Activated CD4-positive, CD25-positive, alpha-beta regulatory T cell treated with anti-CD3 and anti-CD28 coated beads, Interleukin-2, amount 50 U/mL, for 72 hours (primary cell): ENCODE measurements at places on chromosomes 5 and 9.

GRCh38 chr9:101437806-101438232 lies 2.2 kb upstream of the ALDOB start:
- no peak for DNase-seq

- no peak for DNase-seq
These were observed 130.9 kb downstream of the NFIB start for GRCh38 chr9:14183001-14183400.

DNA sequence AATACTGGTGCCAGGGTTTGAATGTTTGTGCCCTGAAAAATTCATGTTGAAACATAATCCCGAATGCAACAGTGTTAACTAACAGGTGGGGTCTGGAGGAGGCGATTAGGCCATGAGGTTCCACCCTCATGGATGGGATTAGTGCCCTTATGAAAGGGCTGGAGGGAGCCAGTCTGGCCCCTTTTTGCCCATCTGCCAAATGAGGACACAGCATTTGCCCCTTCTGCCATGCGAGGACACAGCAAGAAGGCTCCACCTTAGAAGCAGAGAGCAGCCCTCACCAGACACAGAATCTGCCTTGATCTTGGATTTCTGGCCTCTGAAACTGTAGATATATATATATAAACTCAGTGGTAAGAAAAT lies 32.6 kb upstream of the RNF130 start:
- DNase-seq, result peak; percentile 1

GRCh38 chr9:28735738-28736342 lies 1162.6 kb upstream of the C9orf72 start:
- no peak for DNase-seq

DNA sequence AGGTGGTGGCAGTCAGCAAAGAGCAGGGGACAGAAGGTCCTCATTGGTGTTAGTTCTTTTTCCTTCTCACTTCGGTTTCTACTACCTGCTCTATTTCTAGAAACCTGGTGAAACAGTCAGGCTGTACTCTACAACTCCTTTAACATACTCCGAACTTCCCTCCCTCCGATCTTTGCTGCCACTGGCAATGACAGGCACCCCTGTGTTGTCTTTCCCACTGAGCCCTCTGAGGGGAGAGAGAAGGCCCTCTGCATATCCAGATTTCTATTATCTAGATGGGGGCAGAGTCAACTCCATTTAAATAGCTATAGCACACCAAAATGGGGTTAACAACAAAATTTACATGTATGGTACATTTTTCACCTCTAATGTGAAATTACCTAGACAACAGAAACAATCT lies 123.7 kb downstream of the CDK5RAP2 start:
- DNase-seq, result no peak

- no peak for DNase-seq
These were observed at the start of gene TRPM3 for GRCh38 chr9:71121275-71122021. TSS of gene TRPM3 (minus strand) at chr9:71121621. CDS start at chr9:71121354, 267 bp downstream.

GRCh38 chr5:159210210-159210661 lies 883 bp upstream of the RNF145 start:
- no peak for DNase-seq

DNA sequence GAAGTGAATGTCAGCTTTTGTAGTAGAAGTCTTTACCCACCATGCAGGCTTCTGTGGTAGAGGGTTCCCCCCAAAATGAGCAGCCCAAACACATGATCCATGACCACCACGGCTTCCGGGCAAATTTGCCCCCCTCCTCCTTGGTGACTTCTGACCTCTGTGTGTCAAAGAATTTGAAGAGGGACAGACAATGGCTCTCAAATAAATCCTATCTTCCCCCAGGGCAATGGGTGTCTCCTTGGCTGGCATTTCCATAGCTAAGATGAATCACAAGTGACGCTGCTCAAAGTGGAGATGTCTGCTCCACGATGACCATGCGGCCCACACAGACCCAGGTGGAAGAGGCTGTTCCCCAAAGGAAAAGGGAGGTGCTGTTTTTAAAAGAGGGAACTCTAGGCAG lies 30.2 kb upstream of the BOD1 start:
- DNase-seq, result no peak

DNA sequence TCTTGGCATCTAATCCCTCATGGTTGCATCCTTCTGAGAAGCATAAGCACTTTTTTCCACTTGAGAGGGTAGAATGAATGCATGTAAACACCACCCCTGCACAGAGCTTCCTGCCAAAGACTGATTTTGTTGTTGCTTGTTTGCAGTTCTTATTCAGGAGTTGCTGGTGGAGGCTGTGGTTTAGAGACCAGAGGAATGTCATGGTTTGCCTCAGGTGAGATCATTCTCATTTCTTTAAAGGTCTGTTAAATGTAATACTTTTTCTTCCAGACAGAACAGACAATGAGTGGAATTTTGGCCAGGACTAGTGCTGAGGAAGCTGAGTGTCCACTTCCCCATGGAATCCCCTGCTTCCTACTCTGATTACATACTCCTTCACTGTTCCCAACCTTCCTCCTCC lies 3.2 kb upstream of the TNC start:
- no peak for DNase-seq

- DNase-seq, result no peak
These were observed 126.1 kb downstream of the NPR3 start for GRCh38 chr5:32837211-32837610.

DNA sequence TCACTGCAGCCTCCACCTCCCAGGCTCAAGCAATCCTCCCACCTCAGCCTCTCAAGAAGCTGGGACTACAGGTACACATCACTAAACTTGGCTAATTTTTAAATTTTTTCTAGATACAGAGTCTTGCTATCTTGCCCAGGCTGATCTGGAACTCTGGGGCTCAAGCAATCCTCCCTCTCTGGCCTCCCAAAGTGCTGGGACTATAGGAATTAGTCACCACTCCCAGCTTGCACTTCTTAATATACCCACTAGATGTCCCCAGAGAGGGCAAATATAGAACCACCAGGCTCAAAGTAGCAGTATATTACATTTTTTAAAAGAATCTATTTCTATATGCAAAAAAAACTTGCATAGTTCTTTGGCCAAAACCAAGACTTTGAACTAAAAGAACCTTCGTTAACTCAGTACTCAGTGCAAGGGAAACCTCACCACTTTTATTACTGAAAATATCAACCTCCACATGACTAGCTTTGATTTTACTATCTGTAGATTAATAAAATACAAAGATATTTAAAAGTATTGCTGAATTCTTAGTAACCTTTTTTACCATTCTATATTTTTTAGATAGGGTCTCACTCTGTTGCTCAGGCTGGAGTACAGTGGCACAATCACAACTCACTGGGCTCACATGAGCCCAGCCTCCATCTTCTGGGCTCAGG lies 25.8 kb upstream of the HSD17B3 start:
- peak; percentile 33 for DNase-seq

- DNase-seq, result no peak
These were observed 555.8 kb upstream of the CLINT1 start for GRCh38 chr5:158414780-158415179.

DNA sequence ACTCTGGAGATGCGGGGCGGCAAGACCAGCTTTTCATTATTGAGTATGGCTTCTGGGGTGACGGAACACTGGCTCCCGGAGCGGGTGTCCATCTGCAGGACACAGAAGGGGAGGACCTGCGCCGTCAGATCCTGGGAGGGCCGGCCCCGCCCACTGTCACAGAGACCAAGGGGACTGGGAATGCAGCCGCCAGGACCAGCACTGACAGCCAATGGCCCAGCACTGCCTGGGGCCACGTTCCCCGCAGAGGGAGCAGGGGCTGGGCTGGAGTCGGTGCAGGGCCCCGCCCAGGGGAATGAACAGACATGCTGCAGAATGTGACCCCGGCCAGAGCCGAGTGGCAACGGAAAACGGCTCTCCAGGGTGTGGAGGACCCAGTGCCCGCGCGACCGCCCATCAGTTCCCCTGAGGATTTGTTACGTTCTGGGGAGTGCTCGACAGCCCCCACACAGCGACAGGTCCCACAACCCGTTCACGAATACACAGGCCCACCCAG lies at the start of gene ZDHHC11:
ZDHHC11 (minus strand) TSS at position 476 of the 496 bp plus-strand sequence; CDS start at position 92, 384 bp downstream.
- peak; percentile 27 for DNase-seq

DNA sequence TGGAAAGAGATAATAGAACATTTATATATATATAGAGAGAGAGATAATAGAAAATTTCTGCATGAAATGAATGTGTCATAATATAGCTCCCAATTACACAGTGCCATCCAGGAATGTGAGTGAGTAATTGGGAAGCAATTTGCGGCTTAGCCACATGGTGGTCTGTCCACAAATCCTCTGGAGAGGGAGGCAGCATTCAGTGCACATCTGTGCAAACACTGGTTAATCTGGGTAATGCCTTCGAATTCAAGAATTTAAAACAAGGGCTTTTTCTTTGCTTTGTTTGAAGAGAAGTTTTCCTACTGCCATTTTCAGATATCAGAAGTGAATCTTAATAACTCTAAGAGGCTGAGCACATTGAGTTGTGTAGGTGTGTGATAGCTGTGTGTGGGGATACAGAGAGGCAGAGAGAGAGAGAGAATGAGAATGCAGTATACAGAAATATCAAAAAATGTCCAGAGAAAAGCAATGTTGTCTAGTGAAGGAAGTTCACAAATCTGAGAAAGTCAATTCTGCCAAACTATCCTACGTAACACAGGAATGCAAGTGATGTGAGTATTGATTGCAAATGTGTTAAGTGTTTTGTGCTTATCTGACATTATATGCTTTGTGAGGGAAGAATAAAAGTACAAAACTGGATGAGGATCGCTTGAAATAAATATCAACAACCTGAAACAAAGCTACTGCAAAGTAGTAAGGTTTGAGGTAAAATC lies 134.6 kb downstream of the EDIL3 start:
- no peak for DNase-seq

DNA sequence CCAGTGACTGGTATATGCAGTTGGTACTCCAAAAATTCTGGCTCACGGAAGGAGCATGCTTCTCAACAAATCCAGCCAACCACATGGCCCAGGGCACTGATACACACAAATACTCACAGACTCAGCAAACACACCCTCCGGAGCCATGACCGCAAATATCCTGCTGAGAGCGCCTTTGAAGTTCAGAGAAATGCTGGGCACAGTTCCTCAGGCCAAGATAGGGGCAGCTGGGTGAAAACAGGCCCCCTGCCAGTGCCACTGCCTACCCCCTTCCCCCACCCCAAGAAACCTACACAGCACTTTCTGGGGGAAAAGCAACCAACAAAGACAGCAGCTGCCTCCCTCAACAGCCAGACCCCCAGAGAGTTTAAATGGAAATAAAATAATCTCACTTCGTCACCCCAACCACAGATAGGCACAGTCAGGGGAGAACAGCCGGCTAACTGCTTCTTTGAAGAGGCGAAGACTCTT lies 120.0 kb downstream of the C5orf15 start:
- DNase-seq, result no peak

- no peak for DNase-seq
These were observed 222.9 kb downstream of the DOCK8 start for GRCh38 chr9:437574-438001.

DNA sequence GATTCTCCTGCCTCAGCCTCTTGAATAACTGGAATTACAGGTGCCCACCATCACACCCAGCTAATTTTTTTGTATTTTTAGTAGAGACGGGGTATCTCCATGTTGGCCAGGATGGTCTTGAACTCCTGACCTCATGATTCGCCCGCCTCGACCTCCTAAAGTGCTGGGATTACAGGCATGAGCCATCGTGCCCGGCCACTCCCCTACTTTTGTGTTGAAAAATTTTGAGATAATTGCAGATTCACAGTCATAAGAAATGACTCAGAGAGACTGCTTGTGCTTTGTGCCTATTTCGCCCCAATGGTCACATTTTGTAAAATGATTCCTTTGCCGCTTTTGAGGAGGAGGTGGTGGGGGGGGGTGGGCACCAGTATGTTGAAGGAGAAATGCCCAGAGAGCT lies 48.1 kb upstream of the SH3PXD2B start:
- DNase-seq, result no peak

GRCh38 chr5:151383011-151383410 lies 35.7 kb upstream of the SLC36A2 start:
- no peak for DNase-seq

DNA sequence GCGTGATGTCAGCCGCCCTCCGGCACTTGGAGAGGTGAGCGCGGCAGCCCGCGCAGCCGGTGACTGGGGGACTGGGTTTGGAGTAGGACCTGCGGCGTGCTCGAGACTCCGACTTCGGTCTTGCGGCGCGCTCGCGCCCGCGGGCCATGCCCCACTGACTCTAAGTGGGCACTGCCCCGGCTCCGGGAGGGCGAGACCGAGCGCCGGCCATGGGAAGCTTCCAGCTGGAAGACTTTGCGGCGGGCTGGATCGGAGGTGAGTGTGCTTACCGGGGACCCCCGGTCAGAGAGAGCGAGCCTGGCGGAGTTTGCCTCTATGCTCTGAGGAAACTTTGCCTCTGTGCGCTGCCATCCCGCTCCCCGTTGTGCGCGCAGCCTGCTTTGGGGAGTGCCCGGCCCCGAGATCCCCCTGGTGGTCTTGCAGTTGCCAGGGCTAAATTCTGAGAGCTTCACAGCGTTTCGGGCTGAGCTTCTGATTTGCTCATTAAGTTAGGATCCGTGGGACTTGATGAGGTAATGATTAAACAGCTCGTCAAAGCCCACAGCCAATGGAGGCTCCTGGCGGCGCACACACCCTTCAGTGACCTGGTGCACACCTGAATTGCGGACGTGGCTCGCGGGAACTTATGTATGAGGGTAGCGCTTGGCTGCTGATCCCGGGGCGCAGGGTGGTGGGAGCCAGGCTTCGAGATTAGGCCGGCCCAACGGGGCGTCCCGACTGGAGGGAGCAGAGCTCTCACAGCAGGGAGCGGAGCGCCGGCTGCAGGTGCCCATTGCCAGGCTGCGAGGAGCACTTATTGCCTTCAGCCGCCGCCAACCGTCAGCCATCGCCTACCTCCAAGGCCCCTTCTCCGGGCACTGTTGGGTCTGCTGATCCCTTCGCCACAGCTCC lies at the start of gene SLC25A48:
SLC25A48 (plus strand) TSS at position 25 of the 891 bp plus-strand sequence; CDS start at position 210, 185 bp downstream.
- no peak for DNase-seq

GRCh38 chr9:99825172-99826046 lies 3.7 kb downstream of the NR4A3 start:
- DNase-seq, result no peak

- no peak for DNase-seq
These were observed at the start of gene C9orf153 for GRCh38 chr9:86259557-86259956. TSS of gene C9orf153 (minus strand) at chr9:86259657. CDS start at chr9:86229603, 30,054 bp downstream.

- no peak for DNase-seq
These were observed 107.5 kb downstream of the TMEM232 start for GRCh38 chr5:110618941-110619340.

DNA sequence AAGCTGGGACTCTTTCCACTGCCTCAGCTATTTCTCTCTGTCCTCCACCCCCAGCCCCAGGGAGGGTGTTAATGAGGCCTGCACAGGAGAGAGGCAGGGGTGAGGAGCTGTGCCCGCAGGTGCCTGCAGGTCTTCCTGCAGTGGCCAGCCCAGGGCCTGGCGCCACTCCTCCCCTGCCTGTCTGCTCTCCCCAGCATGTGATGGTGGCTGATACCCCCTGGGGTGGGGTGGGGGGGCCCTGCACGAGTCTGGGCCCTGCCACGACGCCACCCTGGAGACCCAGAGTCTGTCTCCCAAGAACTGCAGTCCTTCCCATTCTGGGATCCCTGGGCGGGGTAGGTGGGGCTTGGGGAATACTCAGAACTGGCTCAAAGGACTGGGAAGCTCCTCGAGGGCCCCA lies 166.4 kb upstream of the SMIM23 start:
- no peak for DNase-seq

GRCh38 chr9:92969516-92970466 lies 22.5 kb downstream of the FGD3 start:
- no peak for DNase-seq
